Activated CD4-positive, alpha-beta T cell treated with anti-CD3 and anti-CD28 coated beads for 48 hours (primary cell): ENCODE measurements at places on chromosomes 12 and 14.

DNA sequence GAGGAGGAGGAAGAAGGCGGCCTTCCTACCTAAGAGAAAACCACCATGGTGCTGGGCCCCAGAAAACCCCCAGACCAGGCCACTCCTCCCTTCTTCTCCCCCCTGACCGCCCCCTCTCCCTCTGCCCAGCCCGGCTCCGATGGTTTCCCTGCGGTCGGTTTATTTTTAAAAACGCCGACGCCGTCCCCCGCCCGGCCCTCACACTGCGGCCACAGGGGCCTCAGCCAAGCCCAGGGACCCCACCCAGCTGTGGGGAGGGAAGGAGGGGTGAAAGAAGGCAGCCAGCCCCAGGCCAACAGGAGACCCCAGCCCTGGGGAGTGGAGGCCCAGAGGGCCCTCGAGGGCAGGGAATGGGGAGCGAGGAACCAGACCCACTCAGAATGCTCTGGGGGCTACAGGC lies 3.4 kb downstream of the SP7 start:
- DNase-seq: no peak

DNA sequence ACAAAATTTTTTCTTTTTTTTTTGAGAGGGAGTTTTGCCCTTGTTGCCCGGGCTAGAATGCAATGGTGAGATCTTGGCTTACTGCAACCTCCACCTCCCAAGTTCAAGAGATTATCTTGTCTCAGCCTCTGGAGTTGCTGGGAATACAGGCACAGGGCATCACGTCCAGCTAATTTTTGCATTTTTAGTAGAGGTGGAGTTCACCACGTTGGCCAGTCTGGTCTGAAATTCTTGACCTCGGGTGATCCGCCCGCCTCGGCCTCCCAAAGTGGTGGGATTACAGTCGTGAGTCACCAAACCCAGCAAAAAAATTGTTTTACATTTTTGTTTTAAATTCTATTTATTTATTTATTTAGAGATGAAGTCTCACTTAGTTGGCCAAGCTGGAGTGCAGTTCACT lies 4.7 kb upstream of the SLC2A14 start:
- no peak for DNase-seq

DNA sequence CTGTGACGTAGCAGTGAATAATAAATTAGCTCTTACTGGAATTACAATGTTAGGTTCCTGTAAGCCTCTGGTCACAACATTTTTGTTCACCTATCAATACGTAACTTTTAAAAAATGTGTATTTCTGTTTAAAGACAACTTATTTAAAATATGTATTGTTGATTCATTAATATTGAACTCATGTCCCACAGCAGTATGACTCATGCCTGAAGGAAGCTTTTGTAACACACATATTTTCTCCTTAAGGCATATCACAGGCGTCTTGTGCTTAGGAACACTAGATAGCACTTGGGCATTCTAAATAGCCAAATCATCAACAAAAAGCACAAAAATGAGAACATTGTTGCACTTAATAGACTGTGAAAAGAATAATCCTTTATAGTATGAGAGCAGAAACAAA lies 92.5 kb downstream of the GPHN start:
- no peak for DNase-seq

GRCh38 chr12:8609061-8609570 lies 3.5 kb downstream of the AICDA start:
- DNase-seq: peak; percentile 6

DNA sequence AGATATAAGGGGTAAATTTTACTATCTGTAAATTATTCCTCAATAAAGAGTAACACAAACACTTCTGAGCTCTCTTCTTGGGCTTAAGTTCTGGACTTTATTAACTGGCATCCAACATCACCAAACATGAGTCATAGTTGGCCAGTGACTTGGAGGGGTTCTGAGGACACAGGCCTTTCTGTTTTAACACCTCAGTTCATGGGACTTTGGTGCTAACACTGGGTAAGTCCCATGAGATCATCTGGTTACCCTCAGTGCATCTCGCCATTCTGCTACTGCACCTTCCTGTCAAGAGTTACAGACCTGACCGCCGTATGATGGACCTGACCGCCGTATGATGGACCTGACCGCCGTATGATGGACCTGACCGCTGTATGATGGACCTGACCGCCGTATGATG lies 9.9 kb downstream of the SLC15A4 start:
- no peak for DNase-seq

DNA sequence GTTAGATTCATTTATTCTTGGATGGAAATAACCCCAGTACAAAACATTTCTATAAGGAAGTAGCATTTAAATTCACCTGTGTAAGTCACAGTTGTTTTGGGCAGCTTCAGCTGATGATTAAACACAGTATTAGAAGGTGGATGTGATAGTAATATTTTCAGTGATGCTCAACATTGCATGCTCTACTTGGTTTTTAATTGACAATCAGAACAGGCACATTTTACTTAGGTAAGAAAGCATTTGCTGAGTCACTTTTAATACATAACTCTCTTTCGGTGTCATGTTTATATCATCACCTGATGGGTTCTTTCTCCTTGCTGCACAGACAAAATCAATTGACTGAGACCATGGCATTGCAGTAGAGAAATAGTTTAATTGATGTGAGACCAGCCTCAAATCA lies 80.7 kb downstream of the CMAS start:
- DNase-seq: no peak

GRCh38 chr12:75816897-75817296 lies 214.7 kb downstream of the PHLDA1 start:
- DNase-seq: no peak

DNA sequence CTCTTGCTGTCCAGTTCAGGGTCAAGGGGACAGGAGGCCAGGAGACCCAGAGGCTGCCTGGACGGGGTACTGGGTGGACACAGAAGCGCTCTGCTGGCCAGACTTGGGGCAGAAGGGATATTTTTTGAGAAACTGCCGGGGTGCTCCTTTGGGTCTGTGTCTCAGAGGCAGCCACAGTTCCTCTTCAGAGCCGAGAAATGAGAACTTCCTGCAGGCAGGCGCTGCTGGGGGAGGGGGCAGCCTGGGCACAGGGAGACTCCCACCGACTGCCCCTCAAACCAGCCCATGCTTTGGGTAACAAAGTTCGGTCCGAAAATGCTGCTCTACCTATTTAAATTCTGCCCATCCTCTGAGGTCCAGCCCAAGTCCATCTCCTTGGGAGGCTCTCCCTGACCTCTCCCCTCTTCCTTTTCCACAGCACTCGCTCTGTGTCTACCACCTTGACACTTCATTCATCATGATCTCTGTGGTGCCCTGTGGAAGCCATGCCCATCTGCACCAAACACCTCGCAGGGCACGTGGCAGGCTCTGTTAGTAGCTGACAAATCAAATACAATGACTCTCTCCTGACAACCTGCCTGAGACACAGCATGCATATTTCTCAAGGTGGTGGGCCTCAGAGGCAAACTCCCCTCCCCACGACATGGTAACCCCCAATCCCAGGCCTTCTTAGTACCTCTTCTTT lies 16.4 kb downstream of the HDAC7 start:
- DNase-seq: no peak

DNA sequence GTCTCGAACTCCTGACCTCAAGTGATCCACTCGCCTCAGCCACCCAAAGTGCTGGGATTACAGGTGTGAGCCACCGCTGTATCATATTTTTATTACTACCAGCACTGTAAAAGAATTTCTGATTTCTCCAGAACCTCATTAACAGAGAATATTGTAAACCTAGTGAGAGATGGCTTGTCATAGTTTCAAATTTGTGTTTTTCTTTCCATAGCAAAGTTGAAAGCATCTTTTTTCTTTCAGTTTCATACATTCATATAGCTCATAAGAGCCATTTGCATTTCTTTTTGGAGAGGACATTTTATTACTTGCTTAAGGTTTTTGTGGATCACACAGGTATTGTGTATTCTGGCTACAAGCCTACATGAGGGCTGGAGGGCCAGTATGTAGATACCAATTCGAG lies 58.0 kb downstream of the MIS18BP1 start:
- DNase-seq: no peak

DNA sequence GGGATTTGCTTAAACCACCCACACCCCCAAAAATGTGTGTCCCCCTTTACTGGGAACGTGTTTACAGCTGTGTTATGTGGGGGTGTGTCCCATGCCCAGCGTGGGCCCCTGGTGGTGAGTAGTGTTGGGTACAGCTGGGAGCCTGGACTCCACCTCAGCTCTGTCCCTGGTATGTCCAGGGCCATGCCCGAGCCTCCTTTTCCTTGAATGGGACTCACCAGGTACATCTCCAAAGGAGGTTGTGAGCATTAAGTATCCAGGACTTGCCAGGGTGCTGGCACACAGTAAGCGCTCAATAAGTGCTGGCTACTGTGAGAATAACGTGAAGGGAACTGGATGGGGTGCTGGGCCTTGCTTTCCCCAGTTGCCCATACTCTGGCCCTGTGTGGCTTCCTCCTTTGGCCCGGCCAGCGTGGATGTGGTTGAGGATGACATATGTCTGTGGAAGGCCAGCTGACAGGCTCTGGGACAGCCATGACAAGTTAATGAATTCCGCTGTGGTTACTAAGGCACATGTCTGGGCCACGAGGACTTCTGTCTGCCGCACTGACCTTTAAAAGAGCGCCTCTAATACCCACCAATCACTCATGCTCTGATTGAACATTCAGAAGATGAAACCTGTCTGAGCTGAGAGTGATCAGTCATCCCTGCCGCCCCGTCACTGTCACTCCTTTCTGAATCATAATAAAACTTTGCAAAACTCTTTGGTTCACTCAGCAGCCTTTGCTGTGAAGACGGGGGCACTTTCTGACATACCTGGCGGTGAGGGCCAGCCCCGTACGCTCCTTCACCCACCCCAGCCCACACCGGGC lies 74.7 kb downstream of the DIO3 start:
- DNase-seq: peak; percentile 71

- DNase-seq: no peak
These were observed 462.5 kb downstream of the AEBP2 start for GRCh38 chr12:19901841-19902240.

DNA sequence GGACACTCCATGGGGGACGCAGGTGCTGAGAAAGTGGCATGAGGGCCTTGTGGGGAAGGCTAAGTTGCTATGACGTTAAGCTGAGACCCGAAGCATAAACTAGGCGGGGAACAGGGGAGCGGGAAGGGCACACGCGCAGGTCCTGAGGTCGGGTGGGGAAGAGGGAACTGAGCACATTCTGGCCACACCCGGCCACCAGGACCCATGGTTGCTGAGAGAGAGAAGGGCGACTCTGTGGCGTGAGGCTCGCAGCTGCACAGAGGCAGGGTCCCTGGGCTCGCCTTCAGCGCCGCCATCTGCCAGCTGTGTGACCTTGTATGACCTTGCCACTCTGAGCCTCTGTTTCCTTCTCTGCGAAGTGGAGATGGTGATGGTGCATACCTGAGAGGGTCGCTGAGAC lies 182.5 kb downstream of the PHETA1 start:
- DNase-seq: no peak

DNA sequence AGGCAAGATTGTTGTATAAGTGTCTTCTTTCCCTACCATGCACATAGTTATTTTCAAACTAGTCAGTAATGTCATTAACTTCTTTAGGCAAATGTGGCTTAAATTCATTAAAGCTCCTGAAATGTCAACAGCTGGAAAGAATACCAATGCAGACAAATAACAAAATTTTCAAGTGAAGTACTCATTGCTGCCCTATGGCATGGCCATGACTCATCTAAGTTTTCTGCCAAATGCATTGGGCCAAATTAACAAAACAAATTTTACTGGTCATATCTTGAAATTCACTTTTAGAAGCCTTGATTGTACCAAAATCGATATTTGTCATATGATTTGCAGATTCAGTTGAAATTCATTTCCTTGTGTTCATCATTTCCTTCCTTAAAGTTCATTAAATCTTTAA lies 915.9 kb downstream of the SLC6A15 start:
- no peak for DNase-seq
